CD4-positive, alpha-beta T cell treated with Interleukin-4 for 4 hours (primary cell): ENCODE measurements at places on chromosomes 1 and 21.

DNA sequence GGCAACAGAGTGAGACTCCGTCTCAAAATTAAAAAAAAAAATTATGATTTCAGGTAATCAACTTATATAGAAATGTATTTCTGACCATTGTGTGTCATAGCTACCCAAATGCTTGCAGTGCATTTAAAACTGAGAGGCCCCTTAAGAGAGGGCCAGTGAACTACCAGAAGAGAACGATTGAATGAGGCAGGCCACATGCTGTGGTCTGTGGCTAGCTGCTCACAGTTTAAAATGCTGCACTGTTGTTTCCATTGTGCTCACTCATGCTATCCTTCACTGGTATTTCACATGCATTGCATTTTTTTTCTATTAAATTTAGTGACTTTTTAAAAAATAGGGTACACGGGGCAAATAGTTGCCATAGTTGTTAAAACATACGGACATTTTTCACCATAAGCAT, 26.0 kb downstream of the CHML start:
- no peak for DNase-seq

DNA sequence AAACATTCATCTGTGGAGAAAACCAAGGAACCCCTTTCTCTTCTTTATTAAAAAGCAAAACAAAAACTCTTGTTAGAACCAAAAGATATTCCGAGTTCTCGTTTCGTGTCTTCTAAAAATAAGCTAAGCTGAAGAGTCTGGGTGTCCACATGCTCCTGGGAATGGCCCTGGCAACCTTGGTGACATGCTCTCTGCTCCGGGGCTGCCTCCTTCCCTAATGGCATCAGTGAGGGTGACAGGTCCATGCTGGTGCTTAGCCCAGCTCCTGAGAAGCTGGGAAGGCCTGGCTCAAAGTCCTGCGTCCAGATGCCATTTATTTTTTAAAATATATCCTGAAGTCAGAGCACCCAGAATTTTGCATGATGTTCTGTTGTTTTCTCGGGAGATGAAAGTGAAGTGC, 24.6 kb upstream of the TRAPPC10 start:
- no peak for DNase-seq

DNA sequence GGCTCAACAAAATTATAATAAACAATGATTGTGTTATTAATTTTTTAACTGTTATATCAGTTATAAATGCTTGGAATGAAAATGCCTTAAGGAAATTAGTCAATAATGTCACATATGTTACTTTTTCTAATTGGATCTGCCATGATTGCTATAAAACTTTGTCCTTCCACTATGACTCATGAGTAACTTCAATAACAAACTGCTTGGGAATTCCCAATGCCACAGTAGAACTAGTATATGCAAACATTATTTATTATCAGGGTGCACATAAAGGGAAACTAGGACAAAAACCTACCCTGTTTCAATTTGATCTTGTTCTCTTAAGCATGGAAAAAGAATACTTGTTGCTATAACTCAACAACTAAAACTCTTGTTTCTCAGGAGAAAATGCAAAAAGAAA, 59.1 kb upstream of the PDC start:
- no peak for DNase-seq

- no peak for DNase-seq
These were observed 77.0 kb upstream of the MACF1 start for GRCh38 chr1:39127513-39127912.

DNA sequence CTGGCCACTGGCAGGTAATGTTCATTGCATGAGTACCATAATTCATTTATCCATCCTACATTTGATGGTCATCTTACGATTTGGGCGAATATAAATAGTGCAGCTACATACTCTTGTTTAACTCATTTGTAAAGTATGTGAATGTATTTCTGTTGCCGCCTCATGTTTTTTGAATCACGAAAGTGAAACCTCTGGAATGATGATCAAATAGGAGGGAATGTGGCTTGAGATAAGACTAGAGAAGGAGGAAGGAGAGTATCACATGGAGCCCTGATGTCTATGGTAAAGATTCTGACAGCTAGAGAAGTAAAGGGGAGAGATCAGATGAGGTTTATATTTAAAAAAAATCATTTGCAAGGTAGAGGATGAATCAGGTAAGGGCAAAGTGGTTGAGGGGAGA, 8.0 kb downstream of the MRPS14 start:
- no peak for DNase-seq

- no peak for DNase-seq
These were observed 40.6 kb downstream of the KCNA2 start for GRCh38 chr1:110565565-110565964.

DNA sequence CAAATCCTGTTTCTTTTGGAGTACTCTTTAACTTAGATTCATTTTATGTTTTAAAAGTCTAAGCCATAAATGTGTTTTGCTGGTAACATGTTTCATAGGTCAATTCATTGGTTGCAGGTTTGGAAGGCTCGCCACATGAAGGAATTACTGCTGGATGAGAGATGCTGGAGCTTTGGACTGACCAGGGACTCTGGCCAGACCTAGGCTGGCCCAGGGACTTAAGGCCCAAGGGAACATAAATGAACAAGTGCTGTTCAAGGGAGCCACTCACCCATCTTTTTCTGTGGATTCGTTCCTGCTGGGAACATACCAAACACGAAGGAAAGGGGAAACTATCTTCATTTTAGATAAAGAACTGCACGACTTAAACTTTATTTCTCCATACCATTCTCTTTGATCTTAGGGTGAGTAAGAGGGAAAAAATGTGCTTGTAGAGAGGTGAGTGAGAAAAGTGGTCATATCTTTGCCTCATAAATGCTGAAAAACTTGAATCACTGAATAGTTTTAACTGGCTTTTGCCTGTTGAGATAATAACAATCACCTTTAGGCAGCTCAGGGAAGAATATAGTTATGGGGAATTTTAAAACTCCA, 15.3 kb upstream of the SHCBP1L start:
- no peak for DNase-seq

DNA sequence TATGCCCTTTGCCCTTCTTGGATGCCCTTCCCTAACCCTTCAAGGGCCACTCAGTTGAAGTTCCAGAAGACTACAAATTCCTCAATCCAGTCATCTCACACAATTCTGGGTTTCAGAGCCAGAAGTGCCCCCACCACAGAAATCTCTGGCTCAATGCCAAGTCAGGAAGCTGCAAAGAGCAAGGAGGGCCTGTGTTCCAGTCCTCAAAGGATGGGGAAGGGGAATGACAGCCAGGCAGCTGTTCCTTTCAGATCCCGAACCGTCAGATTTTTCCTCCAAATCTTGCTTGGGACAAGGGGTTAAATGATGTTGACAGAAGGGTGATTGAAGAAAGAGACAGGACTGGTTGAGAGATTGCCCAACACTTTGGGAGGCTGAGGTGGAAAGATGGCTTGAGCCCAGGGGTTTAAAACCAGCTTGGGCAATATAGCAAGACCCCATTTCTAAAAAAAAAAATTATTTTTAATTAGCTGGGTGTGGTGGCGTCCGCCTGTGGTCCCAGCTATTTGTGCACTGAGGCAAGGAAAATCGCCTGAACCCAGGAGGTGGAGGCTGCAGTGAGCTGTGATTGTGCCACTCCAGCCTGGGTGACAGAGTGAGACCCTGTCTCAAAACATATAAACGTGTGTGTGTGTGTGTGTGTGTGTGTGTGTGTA, 716 bp upstream of the HPDL start:
- DNase-seq: no peak

DNA sequence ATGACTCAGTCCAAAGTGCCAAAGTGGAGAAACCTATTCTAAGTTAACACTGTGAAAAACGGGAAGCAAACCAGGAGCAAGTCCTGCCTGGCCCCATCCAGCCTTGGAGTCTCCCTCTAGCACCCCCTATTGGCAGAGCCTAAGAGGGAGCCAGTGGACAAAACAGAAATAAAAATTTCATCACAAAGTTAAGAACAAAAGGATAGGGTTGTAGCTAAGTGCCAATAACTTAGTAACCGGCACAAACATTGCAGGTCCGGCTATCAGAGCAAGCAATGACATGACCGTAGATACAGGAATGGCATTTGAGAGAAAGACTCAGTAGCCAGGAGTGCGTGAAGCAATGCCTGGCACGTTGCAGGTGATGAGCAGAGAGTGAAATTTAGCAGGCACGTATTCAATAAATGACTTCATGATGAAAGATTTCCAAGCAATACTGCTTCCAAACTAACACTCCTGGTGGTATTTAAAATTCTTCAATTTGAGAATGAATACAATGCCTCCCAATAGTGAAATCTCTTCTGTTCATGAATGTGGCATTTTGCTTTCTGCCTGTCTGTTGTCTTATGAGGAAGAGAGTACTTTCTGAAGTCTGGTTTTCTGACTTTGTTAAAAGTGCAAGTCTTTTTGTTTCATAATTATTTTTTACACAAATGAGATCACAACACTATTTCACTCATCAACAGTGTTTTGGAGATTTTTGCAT, 391.0 kb downstream of the OMA1 start:
- DNase-seq: no peak

DNA sequence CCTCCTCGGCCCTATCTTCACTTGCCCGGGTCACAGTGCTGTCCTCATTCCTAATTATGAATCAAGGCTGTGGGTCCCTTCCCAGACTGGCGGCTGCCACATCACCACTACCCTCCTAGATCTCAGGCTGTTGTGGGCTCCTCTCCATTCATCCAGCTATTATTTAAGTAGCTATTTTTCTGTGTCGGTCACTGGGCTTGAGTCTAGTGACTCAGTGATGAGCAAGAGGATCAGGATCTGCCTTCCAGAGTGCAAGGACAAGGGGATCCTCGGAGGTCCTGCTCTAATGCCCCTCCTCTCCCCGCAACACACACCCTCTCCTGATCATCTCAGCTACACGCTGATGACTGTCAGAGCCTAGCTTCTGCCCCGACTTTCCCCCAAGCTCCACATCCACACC, 34.1 kb downstream of the CDCP2 start:
- no peak for DNase-seq

DNA sequence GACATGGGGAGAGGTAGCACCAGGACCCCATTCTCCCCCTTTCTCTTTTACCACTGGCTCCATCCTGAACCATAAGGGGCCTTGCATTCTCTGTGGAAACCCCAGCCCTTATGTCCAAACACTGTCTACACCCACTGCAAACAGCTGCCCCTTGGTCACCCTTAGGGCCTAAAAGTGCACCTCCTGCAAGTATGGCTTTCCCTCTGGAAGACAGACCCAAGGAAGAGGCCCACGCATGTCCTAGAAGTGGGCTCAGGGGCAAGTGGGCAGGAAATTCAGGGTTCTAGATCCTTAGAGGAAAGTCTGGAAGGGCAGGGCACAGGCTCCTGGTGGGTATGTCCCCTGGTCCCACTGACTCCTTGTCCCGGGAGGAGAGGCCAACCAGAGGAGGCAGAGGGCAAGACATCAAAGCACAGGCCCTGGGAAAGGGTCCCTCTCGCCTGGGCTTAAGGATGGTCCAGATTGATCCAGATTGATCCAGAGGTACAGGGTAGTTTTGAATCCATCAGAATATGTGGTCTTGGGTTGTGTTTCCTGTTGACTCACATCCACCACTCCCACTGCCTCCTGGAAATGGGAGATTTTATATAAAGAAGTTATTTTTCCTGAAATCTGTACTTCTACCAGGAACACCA, 150.9 kb downstream of the GRIK3 start:
- no peak for DNase-seq

DNA sequence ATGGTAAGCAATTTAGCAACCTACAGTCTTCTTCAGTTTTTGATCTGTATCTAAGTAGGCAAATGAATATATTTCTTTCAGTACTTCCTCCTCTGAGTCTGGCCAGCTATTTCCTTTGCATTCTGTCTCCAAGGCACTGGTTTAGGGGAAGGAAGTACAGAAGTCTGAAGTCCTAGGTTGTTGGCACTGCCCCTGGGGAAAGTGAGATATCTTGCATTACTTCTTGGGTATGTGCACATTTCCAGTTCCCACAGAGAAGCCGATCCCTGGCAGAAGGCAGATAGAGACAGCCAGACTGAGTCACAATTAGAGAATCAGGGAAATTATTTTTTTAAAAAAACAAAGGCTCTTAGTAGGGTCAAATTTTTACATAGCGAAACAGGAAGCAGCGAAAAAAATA, 98.8 kb downstream of the RASAL2 start:
- DNase-seq: peak; percentile 1
